ENCODE measurements at places on chromosomes 4 and X.

DNA sequence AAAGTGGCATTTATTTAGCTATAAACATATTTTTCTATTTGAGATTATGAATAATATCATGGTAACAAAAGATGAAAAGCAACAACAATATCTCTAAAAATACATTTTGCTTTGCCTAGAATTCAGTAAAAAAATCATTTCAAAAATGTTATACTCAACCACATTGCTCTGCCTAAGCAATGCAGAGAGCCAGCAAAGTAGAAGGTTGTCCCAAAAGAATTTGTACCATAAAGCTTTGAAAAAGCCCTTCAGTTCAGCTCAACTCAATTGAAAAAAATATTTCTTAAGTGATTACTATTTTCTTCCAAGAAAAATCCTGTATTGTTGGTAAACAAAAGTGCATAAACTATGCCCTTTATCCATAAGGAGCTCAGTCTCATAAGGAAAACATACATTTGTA lies 301.2 kb upstream of the ARSJ start:
- no peak for DNase-seq

- DNase-seq = no peak
Measured at GRCh38 chrX:3029129-3029528, 12.1 kb upstream of the ARSF start.

- no peak for DNase-seq
Measured at GRCh38 chr4:117383468-117383867, 298.1 kb upstream of the TRAM1L1 start.

DNA sequence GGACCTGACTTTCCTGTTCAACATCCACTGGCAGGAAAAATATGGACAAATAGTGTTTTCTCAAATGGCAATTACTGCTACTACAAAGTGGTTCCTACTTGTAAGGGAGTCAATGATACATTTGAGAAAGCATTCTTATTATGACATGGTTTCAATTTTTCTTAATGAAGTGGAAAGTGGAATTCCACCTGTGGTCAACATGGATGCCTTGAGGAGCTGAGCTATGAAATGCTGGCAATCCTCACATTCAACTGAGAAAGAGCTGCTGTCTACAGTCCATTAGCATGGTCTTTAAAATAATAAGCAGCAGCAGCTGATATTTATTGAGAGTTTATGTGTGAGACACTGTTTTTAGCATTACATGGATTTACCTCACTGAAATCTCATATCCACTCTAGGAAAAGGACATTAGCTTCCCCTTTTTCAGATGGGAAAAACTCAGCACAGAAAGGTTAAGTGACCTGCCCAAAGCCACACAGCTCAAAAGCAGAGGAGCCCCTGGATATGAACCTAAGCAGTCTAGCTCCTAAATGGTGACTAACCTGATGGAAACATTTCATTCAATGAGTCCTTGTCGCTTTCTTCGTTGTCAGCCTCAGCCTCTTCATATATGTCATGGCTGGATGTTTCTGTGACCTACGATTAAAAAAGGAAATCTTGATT lies 29.2 kb downstream of the MAP7D3 start:
- no peak for DNase-seq

GRCh38 chr4:169135776-169136175 lies 125.7 kb upstream of the CBR4 start:
- no peak for DNase-seq

DNA sequence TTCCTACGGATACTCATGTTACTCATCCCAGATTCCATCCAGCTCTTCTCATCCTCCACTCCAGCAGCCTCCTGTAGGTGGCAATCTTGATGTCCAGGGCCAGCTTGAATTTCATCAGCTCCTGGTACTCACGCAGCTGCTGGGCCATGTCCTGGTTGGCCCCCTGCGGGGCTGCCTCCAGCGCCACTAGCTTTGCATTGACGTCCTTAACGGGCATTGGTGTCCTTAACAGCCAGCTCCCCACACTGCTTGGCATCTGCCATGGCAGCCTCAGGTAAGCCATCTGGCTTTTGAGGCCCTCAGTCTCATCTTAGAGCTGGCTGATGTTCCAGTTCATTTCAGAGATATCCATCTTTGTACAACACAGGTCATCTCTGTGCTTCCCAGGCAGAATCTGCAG lies 223.7 kb downstream of the FGF13 start:
- DNase-seq = no peak

DNA sequence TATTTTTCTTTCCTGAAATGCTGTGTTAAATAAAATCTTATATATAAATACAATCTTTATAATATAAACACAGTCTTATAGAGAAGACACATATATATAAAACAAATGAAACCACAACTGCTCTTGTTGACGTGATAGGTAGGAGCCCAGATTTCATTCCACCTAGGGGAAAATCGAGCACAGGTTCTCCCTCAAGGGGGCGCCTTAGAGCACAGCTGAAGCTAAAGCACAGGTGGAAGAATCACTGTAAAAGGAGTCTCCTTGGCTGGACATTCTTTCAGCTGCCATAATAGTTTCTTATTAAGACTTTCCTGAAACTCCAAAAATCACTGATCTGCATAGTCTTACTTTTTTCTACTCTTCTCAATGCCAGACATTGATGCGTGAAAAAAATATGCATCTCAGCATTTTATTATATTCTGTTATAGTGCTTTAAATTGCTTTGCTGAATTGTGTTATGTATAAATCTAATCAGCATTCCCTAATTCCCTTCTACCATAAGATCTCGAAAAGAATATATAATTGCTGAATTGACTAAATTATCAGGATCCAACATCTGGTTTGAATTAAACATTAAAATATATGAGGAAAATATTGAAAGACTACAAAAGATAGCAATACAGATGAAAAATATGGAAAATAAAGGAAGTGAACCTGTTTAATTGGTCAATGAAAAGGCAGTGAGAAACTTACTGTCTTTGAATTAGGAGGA lies 25.5 kb upstream of the RXFP1 start:
- DNase-seq = peak; percentile 21

DNA sequence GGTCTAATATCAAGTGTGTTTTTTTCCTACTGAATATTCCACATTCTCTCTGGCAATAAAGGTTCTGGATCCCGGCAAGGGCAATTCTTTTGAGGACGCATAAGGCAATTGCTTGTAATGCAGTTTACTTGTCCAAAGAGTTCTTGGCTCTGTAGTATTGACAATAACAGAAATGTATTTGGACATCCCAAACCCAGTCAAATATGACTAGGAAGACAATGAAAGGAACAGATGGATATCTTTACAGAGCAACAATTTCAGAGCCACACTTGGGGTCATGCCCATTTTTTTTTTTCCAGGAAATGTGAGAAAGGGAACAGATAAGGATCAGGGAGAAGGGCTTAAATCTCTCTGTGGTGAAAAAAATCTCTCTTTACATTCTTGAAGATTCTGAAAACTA lies 12.2 kb downstream of the GK2 start:
- DNase-seq = no peak

DNA sequence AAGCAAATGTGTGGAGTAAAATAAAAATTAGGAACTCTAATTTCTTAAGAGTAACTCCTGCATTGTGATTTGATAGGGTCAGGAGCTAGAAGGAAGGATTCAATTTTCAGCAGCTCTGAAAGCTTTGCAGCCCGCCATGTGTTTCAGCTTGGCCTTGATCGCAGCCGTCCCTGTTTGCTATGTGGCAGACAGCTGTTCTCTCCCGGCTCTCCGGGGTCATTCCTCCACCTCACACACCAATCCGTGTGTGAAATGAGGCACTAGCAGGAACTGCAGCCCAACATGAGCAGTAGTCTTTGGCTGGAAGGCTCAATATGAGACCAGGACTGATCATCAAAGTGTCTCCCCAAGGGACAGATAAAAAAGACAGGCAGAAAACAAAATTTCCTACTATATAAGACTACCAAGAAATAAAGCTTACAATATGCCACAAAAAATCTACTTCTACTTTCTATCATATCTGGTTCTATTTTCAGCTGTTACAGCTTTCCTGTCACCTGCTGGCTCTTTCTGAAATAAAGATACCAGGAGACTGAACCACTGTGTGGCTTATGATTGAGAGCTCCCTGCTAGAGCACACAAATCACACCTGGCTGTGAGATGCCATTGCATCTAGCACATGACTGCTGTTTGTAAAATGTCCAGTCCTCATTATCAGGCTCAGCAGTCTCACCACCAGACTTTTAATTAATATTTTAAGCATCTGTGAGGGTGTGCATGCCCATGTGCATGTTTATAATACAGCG lies 44.1 kb upstream of the SEC24B start:
- no peak for DNase-seq

GRCh38 chrX:25674776-25675175 lies 463.4 kb upstream of the MAGEB18 start:
- DNase-seq = no peak

- DNase-seq = no peak
Measured at GRCh38 chr4:2290488-2290887, 28.6 kb upstream of the MXD4 start.

GRCh38 chrX:87664381-87664780 lies 146.8 kb downstream of the KLHL4 start:
- peak; percentile 7 for DNase-seq

- DNase-seq = peak; percentile 79
Measured at GRCh38 chr4:4995103-4995907, 24.0 kb downstream of the CYTL1 start.

GRCh38 chr4:138405934-138406567 lies 163.9 kb upstream of the SLC7A11 start:
- DNase-seq = no peak

DNA sequence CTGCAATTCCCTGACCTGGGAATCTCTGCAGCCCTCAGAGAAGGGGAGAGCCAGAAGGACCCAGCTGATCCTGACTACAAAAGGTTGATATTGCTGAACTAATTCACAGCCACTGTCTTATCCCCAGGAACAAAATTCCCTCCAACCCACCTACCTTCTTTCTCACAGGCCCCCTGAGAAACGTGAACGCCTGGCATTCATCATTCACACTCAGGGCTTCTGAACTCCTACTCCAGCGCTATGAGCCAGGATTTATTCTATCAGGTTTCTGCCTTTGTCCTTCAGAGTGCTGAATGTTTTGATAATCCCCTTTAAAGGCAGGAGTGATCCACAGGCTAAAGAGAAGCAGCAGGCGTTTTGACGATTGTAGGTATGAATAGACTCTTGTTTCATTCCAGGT lies 76.5 kb downstream of the KCNIP4 start:
- DNase-seq = no peak

GRCh38 chr4:73589887-73590801 lies 30.1 kb downstream of the RASSF6 start:
- no peak for DNase-seq

- DNase-seq = no peak
Measured at GRCh38 chrX:150664290-150664689, 28.9 kb upstream of the MTMR1 start.

DNA sequence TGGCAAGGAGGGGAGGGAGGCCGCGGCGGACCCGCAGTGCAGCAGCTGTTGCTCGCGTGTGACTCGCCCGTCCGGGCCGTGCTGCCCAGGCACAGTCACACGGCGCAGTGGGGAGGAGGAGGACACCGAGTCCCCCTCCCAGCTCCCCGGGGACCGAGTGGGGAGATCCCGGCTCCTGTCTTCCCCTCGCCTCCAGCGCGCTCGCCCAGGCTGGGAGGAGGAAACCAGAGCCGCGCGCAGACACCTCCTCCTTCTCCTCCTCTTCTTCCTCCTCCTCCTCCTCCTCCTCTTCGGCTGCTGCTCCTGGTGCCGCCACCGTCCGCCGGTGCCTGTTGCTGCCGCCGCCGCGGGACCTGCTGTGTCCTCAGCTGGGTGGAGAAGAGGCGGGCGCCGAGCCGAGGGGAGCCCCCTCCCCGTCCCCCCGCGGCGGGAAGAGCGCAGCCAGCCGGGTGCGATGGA lies at the start of gene TBC1D1:
TSS of gene TBC1D1 (plus strand) at position 284 of the 459 bp plus-strand sequence. CDS start 11,012 bp downstream, outside the sequence.
- no peak for DNase-seq

GRCh38 chr4:4810092-4810774 lies 49.2 kb upstream of the MSX1 start:
- DNase-seq = no peak

All from erythroblast (primary cell).